Fibroblast of villous mesenchyme (primary cell): ENCODE measurements at places on chromosomes 3 and 15.

DNA sequence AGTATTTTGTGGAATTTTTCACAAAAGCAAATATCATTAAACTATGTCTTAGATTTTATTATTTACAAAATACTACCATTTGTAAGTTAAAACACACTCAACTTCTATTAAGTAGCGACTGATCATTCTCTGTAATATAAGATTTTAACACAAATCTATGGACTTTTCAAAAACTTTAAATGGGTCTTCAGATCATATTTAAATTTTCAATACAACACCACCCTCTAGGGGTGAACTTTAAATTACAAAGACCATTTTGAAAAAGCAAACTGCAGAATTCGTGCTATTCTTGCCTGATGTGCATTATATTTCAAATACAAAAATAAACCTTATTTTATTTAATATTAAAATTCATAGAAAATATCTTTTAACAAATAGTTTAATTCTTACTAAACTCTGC is 8.2 kb upstream of the VGLL4 start:
- peak; percentile 67 for DNase-seq

GRCh38 chr3:53881691-53882593 is at the start of gene ACTR8:
Gene ACTR8 (minus strand): TSS chr3:53882152. CDS start chr3:53882101, 51 bp downstream.
- DNase-seq: peak; percentile 87

DNA sequence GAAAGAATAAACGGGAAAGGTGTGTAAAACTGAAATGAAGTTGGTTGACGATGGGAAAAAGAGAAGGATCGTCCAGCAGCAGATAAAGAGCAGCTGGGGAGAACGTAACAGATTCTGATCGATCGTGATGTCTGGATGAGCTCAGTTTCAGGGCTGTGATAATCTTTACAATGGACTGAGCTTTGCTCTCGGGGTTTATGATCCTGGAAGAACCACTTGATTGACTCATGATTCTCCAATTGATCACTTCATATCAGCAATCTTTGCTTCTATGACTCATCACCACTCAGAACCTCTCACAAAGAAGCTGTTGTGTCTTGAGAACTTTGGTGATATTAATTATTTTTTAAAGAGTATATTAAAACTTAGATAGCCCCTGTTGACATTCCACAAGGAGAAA is 690.7 kb downstream of the TUSC7 start:
- DNase-seq: no peak

- no peak for DNase-seq
These were observed 1225.1 kb downstream of the OTOL1 start for GRCh38 chr3:162721736-162722135.
